Left lobe of liver (tissue), 2 donors: ENCODE measurements at places on chromosomes 5 and 9. TPM values are rescaled to one million over a fixed set of nuclear protein-coding genes. Genes with fewer than 3 reads are reported as not detected.
A peak's percentile ranks its signal among the peaks of the same experiment; 100 is the strongest.

- no peak for DNase-seq
Observed at GRCh38 chr5:169408171-169408570, 107.2 kb upstream of the SLIT3 start.

The QSOX2 gene
- 4.7 TPM for total RNA-seq

DNA sequence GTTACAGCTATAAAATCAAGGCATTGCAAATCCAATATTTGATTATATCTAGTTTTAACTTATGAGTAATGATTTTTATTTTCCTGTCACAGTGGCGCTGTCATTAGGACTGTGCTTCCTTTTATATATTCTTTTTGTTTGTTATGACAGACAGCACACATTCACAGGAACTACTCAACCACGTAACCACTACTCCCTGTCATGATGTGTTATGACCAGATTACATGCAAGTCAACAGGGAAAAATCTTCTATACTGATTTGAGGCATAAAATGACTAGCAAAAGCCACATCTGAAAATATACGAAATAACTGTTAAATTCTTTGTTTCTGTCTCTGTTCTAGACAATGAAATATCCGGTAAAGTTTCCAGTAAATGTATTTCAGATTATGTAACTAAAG is 25.4 kb downstream of the SREK1 start:
- DNase-seq, result no peak

The PFN3 gene
- not detected for total RNA-seq

GRCh38 chr5:73387601-73388305 is 60.8 kb downstream of the FOXD1 start:
- no peak for DNase-seq

DNA sequence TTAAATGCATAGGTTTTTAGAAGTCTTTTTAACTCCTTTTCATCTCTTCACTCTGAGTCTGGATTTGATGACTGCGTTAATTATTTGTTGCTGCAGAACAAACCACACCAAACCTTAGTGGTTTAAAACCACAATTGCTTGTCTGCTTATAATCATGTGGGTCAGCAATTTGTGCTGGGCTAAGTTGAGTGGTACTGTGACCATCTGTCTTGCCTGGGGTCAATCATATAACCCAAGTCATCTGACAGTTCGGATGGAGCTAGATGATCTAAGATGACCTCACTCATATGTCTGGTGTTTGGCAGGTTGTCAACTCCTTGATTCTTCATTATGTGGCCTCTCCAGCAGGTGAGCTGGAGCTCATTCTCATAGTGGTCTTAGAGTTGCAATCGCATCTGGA is 219.1 kb upstream of the ELAVL2 start:
- no peak for DNase-seq

The CBY3 gene
- not detected for total RNA-seq

DNA sequence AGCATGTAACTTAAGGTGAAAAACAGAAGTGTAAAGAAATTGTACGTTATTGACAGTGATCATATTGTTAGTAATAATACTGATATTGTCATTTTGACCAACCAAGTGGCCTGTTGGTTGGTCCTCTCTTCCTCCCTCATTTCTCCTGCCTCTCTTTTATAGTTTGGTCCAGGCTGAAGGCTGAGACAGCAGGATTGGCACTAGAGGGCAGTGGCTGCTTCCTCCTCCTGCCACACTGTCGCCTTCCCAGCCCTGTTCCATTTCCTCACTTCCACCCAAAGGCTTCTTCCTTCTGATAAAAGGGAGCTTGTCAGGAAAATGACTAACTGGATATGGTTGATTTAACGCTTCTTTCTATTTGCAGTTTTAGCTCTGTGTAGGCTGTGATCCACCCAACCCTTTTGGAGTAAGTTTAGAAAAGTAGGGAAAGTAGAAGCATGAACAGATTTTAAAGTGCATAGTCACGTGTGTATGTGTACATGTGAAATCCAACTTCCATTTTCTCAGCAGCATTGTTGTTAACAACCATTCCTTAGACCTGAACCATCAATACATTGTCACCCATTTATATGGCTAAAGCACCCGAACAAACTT is 35.6 kb downstream of the PTCD2 start:
- DNase-seq, result no peak

The SLC31A2 gene
- total RNA-seq, result 23.5 TPM

DNA sequence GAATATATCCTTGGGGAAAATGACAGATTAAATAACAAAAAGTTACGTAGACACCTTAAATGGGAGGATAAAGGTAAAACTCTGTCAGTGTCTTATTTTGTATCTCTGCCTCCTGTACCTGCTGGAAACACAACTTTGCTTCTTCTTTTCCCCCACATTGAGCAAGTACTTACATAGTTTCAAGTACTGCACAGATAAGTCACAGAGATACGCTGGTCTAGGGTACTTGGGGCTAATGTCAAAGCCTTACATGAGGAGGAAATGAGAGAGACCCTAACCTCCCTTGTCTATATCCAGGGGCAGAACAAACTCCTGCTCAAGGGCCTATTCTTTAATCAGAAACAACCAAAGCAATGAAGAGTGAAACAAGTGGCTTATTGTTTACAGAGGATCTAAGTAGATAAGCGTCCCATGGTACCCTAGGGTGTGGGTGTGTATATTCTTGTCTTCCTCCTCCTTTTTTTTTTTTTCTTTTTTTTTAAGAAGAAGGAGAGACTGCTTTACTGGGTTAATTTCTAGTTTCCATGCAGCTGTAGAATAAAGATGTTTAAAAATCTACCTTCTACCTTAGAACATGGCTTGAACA is 43.1 kb downstream of the ELL2 start:
- DNase-seq, result no peak

The PLGRKT gene
- 12.4 TPM for total RNA-seq

DNA sequence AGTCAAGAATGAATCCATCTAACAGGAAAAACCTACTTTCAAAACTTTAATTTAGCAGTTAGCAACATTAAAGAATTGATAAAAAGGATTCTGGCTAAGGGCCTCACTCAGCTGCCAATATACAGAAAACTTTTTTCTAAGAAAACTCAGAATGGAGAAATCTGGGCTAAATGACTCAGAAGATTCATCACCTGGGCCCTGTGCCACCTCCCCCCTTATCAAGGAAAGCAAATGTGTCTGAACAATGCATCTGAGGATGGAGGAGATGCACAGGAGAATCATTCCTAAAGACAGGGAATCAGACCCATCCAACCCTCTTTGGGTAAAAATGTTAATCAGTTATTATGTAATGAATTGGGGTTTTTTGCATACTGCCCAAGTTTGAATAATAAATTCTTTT is 592.0 kb upstream of the DMAC1 start:
- no peak for DNase-seq

GRCh38 chr5:36667824-36668223 is 61.4 kb downstream of the SLC1A3 start:
- DNase-seq, result no peak

DNA sequence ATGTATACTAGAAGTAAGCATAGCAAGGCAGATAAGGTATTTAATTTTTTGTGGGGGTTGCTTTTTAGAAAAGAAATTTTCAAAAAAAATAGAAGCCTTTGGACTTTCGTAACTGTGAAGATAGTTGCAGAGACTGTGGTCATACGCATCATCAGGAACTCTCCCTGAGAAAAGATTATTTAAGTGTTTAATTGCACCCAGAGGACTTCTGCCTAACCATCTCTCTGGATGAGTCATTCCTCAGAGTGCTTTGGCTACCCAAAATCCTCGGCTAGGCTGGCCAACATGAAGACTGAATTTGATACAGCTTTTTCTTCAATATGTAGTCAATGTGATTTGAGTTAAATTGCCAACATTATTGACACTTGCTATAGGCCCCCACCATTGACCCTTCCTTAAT is 296.4 kb downstream of the TLR4 start:
- no peak for DNase-seq

The LHX6 gene
- total RNA-seq, result 0.20 TPM

The PRR7 gene
- 0.63 TPM for total RNA-seq

GRCh38 chr9:70073193-70073592 is 29.5 kb downstream of the MAMDC2 start:
- no peak for DNase-seq

- no peak for DNase-seq
Observed at GRCh38 chr5:150513375-150514309, 5.7 kb downstream of the NDST1 start.

- DNase-seq, result no peak
Observed at GRCh38 chr5:105413406-105413990, 1850.9 kb upstream of the NUDT12 start.

The ADAMTS16 gene
- not detected for total RNA-seq

DNA sequence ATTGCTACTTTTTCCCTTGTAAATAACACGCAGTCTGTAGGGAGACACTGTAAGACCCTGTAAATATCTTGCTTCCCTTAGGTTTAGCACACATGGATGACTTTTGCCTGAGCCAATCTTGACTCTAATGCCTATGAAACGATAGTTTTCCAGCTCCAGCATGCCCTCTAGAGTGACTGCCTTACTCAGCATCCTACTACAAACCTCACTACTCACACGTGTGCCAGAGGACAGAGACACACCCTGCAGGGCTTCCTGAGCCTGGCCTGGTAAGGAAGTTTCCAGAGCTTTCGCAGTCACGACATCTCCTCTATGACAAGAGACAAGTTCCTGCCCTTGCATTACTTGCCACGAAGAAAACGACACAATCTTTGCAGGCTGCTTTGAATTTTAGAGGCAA is 138.1 kb downstream of the ATPSCKMT start:
- no peak for DNase-seq

DNA sequence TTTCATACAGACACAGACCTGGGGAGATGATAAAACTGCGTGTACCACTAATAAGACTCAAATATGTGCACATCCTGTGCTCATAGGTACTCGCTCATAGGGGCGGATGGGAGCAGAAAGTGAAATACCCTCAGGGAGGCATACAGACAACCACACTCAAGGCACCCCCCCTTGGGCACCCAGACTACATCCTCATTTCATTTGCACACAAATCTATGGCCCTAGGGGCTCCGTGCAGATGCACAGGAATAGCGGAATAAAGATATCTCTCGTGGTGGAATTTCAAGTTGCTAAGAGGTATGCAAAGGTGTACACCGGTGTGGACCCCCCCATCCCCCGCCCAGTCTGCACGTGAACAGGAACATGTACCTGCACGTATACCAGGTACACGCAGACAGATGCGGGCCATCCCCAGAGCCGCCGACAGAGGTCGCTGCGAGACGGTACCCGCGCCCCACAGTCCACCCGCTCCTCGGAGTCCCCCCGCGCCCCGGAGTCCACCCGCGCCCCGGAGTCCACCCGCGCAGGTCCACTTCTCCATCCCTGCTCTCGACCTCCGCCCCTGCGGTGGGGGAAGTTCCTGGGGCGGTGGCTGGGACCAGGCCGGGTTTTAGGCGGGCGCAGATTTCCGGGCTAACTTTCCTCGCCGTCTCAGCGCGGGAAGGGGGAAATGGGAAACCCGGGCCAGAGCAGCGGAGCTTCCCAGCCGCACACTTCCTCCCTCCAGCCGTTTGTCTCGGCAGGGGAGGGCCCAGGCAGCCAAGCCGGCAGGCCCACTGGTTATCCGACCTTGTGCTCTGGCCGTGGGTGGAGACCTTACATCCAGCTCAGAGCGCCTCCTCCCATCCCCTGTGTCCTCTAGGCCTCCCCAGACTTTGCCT is 1.0 kb upstream of the IL12B start:
- DNase-seq, result peak; percentile 57

DNA sequence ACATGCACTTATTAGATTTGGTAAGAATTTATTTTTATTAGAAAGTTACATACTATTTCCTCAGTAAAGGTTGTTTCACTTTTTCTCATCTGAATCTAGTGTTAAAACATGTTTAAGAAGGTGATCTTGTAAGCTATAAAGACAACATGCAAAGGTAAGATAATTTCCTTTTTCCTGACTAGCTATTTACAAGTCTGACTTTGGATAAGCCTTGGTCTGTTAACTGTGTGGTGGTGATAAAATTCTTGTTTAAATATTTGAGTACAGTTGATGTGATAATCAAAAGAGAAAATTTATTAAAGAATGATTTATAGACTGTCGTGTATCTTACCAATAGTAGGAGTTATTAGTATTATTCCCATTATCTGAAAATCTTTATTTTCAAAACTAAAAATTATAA is 36.9 kb upstream of the GPR21 start:
- DNase-seq, result no peak

DNA sequence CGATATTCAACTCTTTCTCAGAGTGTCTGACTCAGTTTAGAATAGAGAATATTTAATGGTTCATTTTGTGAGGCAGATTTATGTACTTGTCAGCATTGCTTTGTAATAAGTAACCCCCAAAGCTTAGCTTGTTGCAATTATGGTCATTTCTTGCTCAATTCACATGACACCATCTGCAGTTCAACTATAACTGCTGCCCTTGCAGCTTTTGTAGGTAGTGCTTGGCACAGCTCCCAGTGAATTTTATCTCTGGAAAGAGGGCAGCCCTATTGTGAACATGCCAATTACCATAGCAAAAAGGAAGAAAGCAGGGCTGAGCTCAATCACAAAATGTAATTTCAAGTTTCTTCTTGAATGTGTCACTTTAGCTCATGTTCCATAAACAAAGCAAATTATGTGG is 1587.7 kb upstream of the ACO1 start:
- DNase-seq, result no peak

- no peak for DNase-seq
Observed at GRCh38 chr5:81859624-81860023, 108.7 kb upstream of the SSBP2 start.
